Stimulated activated CD8-positive, alpha-beta memory T cell treated with anti-CD3 and anti-CD28 coated beads, Interleukin-4, amount 100 ng/mL, for 1 hour (primary cell): ENCODE measurements at places on chromosomes 5 and 9.

DNA sequence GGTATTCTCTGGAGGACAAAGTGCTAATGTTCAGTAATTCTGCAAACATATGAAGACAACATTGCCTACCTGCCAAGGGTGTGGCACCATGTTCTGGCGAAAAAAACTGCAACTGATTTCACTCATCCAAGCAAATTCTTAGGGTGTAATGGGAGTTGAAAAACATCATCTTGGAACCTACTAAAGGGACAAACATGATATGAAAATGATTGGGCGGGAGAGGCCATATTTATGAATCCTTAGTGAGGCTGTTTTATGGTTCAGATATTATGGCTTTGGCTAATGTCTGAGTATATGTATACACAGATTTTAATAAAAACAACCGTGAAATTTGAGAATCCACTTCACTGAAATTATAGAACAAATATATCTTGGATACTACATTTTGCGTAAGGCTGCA lies 225.7 kb downstream of the ARL15 start:
- DNase-seq = no peak

GRCh38 chr9:131188976-131189375 lies 63.6 kb downstream of the NUP214 start:
- DNase-seq = no peak

GRCh38 chr9:109992293-109992692 lies 212.3 kb downstream of the PALM2AKAP2 start:
- DNase-seq = no peak

DNA sequence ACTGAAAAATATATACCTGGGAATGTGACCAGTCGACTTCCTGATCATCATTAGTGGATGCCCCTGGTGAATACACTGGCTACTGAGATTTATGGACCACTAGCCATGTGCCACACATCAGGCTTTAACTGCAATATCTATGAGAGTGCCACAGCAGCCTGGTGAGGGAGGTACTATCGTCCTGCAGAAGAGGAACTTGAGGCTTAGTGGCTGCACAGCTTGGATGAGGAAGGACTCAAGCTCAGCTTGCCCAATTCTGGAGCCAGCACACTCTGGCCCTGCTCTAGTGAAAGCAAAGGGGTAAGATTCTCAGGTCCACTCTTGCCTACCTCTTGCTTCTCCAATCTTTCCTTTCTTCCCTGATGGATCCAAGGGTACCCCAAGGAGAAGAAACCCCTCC lies 129.3 kb downstream of the ENTREP1 start:
- DNase-seq = no peak

GRCh38 chr5:7779019-7780005 lies 71.6 kb downstream of the CFAP90 start:
- DNase-seq = no peak

DNA sequence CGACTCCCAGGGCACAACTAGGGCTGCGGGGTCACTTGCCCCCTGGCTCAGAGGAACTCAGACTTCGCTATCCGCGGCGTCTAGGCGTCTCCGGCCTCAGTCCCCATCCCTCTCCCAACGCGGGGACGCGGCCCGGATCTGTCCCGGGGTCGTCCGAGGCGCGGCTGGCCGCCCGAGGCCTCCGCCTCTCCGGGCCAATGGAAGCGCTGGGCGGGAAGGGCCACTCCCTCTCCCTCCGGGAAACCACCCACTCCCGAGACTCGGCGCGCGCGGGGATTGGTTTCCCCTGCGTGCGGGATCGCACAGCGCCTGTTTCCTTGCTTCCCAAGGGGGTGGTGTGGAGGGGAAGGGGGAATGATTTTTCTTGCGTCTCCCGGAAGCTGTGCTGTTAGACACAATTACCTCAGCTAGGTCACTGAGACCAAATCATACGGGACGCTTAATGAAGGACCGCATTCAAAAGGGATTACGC lies 38.3 kb downstream of the NR2F1 start:
- DNase-seq = no peak

DNA sequence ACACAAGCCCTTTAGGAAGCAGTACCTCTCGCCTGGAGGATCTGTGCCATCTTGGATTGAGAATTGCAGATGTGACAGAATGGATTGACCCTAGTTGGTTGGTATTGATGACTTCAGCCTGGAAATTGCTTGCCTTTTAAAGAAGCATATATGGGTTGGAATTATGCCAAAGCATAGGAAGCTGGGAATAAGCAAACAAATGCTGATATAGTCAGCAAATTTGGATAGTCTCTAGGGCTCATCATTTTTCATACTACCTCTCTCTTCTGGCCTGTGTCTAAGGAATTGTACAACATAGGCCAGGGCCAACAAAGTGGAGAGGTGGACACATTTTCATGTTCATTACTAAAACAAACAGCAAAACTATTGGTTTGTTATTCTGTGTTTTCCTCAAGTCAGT lies 13.2 kb downstream of the TRIM32 start:
- no peak for DNase-seq

DNA sequence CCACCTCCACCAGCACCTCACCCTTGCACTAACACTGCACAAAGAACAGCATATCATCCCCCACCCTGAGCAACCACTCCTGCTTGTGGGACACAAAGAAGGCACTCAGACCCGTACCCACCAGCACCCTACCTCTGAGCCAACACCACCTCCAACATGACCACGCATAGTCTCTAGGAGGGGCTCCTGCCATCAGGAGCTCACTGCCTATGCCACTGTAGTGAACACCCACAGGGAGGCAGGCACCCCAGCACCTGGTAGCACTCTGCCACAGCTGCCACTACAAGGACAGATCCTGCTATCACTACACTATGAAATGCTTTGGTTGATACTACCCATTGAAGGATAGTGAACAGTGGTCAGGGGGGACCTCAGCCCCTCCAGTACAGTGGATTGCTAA lies 395.6 kb upstream of the GRAMD2B start:
- no peak for DNase-seq

- DNase-seq = no peak
These were observed 2.7 kb downstream of the GZMA start for GRCh38 chr5:55104946-55105701.

DNA sequence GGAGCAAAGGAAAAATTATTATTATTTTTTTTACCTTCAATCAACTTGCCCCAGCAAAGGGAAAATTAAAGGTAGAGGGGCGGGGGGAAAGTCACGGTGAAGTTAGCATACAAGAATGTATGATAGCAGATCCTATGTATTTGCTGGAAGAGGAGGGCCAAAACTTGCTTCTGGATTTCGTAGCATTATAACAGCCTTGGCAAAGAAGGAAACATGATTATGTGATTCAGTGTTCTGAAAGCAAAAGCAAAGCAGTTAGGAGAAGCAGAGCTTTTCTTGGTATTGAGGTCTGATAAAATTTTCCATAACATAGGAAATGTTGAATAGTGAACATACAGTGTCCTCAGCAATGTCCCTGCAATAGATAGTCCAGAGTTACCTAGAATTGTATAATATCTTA lies 32.4 kb downstream of the MAST4 start:
- no peak for DNase-seq

GRCh38 chr5:146660376-146660960 lies 144.5 kb upstream of the GPR151 start:
- no peak for DNase-seq

DNA sequence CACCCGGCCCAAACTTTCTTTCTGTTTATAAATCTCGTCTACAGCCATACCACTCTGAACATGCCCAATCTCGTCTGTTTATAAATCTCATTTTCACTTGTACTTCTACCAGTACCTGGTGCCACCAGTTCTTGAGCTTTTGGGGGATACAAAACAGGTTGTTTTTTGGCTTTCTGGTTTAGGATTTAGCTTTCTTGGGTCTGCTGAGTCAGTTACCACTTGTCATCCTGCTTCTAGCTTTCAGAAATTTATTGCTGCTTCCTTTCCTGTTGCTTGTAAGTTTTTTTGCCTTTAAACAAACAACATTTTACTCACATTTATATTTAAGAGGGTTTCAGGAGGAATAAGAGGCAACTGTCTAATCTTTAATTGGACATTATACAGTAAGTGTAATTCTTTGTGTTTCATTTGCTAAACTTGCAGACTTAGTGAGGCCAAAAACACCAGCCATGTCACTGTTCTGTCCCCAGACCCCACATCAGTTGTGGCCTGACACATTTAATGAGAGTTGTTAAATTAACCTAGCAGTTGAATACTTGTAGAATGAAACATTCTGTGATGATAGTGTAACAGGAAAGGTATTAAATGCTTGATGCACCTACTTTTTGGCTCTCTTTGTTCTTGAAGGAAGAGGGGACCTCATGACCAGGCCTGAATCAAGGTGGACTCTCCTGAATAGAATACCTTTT lies 11.8 kb downstream of the NDFIP1 start:
- no peak for DNase-seq

DNA sequence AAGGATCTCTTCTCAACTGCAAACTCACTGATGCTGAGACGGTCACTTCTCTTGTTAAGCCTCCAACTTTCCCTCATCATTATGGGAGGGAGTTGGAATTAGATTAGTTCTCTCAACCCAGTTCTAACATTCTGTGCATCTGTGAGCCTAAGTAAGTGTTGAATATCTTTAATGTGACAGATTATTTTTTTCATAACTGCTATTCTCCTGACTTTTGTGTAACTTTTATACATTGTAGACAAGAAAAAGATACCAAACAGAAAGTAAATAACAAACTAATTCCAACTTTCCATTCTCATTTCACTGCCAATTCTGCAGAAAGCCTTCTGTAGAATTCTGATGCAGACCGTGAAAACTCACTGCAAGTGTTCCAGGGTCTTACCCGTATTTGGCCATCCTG lies 813.5 kb downstream of the TLE4 start:
- no peak for DNase-seq

- DNase-seq = no peak
These were observed 252.5 kb downstream of the TRPM3 start for GRCh38 chr9:70868661-70869652.

DNA sequence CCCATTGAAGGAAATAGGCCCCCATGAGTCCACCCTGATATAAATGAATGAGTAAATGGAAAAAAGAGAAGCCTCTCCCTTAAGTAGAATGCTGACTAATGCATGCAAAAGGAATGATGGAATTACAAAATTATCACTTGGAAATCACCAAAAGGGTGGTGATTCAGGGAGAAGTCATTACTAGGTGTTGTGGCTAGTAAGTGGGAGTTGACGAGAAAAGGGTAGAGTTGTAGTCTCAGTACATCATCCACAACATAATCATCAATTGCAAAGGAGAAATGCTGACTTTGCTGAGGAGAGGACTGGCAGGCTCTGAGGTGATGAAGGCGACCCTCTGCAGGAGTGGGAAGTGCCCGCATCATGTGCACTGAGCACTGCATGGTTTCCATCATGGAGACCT lies 201.5 kb upstream of the S1PR3 start:
- DNase-seq = no peak

DNA sequence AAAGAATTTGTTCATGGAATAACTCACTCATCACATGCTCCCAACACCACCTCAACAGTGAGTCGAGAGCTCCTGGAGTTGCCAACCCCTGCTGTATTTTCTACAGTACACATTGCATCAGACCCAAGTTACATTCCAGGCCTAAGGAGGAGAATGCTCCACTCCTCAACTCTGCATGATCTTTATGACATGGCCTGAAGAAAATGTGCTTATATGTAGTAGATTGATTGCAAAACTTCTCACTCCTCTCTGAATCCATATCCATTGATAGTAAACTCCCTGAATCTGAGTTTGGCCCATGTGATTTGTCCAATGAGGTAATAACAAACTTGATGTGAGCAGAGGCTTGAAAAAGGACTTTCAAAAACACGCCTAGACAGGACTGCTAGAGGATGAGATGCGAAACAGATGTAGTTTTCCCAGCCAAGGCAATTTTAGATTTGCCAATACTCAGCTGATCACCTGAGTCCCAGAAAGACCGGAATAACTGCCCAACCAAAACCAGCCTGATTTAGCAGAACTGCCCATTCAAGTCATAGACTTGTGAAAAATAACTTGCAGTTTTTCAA lies 29.0 kb upstream of the PAPPA start:
- no peak for DNase-seq

DNA sequence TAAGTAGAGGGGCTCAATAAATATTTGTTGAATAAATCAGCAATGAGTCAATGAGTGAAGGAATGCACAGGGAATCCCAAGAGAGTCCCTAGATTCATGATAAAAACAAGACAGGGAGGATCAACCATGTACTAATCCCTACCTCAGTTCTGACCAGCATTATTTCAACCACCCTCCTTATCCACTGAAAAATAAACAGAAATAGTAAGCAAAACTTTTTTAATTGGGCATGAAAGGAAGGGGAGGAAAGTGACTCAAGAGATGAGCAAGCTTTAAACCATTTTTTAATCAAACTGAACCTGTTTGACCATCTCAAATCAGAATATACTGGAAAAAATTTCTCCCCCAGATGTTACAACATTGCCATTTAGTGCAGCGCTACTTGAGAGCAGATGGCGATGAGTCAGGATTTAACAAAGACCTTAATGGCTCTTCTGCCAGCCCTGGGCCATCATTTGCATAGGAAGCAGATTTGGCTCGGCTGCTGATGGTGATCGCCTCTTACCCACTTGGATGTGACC lies 194.8 kb upstream of the SLC30A5 start:
- no peak for DNase-seq

GRCh38 chr5:138565100-138565821 lies 9.9 kb downstream of the HSPA9 start:
- no peak for DNase-seq

GRCh38 chr9:107528686-107529085 lies 39.1 kb upstream of the KLF4 start:
- DNase-seq = no peak

DNA sequence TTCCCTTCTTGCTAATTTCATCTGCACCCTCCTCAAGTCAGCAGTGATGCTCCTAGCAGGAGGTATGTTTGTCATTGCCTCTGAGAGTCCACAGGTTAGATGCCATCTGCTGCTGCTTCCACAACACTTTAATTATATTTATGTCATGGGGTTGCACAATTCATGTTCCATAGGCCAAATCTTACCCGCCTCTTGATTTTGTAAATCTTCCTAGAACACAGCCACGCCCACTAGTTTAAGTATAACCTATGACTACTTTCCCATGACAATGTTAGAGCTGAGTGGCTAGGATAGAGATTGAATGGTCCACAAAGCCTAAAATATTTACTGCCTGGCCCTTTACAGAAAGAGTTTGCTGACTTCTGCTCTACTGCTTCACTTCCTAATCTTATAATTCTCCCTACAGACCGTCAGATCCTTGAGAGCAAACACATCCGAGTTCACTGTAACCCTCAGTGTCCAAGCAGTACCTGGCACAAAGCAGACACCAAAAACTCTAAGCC lies 21.1 kb downstream of the LIFR start:
- no peak for DNase-seq

GRCh38 chr5:40355846-40356245 lies 323.9 kb upstream of the PTGER4 start:
- no peak for DNase-seq

DNA sequence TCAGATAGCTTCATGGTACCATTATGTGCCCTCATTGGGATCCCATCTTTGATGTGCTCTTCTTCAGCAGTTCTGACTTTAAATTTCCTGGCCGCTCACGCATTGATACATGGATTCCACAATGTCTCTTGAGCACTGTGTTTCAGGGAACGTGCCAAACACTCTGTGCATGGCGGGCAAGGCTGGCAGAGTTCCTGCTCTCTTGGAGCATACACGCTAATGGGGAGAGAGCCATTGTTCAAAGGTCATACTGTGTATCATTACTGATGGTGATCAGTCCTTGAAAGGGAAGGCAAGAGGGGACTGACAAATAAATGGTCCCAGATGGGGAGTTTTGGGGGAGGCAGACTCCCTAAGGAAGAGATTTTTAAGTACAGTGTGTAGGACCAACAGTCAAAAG lies 52.3 kb downstream of the AMBP start:
- no peak for DNase-seq
